HepG2 (cell line): ENCODE measurements at places on chromosomes 2 and 18.

GRCh38 chr2:204982303-204982702 is 437.0 kb downstream of the PARD3B start:
- DNase-seq = no peak

DNA sequence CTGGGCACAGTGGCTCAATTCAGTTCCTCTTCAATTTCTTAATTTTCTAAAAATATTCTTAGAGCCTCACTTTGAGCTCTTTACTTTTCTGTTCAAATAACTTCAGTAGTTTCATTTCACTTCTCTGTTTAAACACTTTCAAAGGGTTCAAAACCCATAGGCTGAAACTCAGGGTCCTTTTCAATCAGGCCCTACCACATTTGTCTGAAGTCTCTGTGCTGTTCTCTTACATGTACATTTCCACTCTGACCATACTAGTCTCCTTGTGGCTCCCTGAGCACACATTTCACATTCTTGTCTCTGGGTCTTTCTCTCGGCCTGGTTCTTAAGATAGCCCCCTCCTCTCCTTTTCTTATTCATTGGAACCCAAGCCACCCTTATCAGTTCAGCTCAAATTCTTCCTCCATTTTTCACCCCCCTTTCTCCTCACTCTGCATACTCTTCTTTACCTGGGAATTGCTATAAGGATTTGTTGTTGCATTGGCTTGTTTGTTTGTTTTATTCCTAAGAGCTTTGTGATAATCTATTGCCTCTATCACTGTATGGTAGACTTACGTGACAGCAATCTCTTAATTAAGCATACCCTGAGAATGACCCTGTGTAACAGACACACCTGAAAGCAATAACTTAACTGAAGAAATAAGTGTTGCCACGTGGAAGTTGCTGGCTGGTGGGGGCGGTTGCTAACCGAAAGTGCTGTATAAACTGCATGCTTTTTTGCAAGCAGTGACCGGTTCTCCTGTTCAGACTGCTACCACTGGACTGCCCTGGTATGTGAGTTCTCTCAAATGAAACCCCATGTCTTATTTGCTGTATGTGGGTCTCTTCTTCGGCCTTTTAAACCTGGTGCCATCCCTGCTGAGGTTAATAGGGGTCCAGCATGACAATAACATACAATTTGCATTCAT is 27.7 kb upstream of the ACADL start:
- no peak for DNase-seq

GRCh38 chr18:13217971-13218367 is 591 bp upstream of the LDLRAD4 start:
- no peak for DNase-seq

DNA sequence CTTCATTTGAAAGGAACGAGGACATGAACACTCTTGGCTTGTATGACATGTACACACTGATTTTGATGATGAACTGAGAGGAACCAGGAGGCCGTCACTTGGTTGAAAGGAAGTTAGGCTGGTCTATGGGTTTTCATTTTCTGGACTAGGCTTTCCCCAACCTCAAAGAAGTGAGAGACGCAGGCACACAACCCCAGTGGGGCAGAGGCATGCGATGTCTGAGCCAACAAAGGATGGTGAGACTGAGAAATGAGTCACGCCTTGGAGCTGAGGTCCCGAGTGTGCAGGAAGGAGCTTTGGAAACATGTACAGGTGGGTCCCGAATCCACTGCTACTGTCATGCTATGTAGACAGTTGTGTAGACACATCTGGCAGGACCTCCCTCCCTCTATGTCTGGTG is 24.1 kb downstream of the SIGLEC15 start:
- DNase-seq = no peak

GRCh38 chr18:32280188-32280783 is 90.4 kb downstream of the MEP1B start:
- DNase-seq = no peak

DNA sequence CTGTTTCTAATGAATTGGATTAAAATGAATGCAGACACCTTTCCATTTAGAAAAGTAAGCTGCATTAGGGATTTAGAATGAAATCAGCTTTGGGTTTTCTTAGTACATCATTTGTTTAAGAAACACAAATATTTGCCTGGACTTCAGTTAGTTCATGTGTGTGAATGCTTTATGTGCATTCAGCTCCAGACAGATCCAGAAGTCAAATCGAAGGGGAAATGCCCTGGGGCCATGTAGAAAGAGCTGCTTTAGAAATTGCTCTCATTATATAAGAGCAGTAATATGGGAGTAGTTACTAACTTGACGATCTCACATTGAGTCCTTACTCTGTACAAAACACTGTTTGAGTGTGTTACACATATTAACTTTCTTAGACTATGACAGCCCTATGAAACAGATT is 88.0 kb upstream of the TTC39C start:
- peak; percentile 14 for DNase-seq

GRCh38 chr2:179565807-179566206 is 295.6 kb downstream of the ZNF385B start:
- no peak for DNase-seq

DNA sequence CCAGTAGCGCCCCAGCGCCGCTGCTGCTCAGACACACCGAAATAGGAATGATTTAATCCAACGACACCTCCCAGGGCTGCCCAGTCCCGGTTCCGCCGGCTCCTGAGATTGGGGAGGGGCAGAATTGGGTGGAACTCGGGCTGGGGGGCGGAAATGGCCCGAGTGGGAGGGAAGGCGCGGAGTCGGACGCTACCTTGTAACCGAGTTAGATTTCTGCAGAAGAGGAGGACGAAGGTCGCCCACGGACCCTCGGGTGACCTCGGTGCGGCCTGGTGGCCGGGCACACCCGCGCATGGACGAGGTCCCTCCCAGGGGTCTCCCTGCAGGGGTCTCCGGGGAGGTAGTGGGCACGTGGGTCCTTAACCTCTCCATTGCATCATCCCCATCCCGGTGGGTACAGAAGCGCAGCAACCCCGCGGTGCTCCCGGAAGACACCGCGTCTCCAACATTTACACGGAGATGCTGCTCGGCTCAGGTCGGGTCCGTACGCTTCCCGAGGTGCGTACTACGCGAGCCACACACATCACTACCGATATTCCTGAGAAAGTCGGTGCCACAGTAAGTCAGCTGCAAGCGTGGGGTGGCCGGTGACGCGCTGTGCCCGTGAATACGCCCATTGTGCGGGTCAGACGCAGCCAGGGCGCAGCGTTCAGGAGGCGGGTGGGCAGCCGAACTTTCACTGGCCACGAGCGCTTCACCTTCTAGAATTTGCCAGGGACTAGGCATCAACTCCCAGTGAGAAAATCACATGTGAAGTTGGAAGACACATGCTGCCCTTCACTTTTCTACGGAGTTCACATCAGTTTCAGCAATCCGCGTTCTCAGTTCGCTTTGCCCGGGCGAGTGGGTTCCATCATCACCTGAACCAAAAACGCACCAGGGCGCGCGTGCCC is 3.0 kb downstream of the ZNF516 start:
- DNase-seq = no peak
